ENCODE measurements at places on chromosomes 12 and 14.

DNA sequence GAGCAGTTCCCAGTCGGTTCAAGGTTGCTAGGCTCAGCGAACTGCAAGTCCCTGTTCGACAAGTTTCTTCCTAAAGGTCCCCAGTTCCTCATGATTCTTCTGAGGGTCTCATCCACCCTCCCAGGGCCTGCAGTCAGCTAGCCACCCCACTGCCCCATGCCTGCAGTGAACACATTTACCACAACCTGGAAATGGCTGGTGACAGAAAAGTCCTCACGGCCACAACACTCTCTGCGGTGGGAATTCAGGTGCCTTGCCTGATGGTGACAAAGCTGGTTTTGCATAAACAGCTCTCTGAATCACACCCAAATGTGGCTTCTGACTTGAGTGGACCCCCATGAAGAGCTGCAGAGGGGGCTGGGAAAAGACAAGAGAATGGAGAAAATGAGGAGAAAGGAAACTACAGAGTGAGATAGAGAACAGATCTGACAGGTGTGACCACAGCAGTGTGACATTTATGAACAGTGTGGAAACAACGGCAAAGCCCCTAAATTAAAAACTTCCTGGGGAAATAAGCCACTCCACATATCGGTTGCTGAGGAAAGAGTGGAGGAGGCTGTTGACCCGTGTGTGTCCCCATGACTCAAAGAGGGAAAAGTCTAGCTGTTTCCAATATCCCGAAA, 1.3 kb upstream of the CD27 start:
- DNase-seq, result no peak

DNA sequence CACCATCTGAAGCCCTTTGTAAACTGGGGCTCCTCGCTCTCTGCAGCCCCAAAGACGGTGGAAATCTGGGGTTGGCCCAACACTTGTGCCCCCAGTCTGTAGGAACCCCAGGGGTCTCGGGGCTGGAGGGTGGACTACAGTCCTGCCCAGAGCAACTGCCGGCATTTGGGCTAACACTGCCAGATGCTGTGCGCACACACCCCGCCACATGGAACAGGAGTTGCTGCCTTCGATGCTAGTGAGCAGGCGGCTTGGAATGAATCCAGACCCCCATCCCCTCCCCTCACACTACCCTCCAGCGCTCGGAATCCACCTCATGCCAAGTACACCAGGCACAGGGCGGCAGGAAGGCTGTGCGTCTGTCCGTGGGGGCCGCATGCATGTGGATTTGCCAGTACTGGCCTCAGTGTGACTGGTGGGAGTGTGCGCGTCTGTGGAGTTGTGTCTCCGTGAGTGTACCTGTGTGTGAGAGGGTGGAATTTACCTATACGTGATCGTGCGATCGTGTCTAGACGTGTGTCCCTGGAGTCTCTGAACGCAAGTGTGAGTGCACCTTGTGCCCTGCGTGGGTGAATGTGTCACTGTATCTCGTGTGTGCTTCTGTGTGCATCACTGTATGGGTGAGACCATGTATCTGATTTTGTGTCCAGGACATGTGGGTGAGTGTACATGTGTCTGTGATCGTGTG, 5.1 kb downstream of the LHX5 start:
- no peak for DNase-seq

GRCh38 chr12:64669270-64669842, 59.1 kb downstream of the RASSF3 start:
- DNase-seq, result no peak

DNA sequence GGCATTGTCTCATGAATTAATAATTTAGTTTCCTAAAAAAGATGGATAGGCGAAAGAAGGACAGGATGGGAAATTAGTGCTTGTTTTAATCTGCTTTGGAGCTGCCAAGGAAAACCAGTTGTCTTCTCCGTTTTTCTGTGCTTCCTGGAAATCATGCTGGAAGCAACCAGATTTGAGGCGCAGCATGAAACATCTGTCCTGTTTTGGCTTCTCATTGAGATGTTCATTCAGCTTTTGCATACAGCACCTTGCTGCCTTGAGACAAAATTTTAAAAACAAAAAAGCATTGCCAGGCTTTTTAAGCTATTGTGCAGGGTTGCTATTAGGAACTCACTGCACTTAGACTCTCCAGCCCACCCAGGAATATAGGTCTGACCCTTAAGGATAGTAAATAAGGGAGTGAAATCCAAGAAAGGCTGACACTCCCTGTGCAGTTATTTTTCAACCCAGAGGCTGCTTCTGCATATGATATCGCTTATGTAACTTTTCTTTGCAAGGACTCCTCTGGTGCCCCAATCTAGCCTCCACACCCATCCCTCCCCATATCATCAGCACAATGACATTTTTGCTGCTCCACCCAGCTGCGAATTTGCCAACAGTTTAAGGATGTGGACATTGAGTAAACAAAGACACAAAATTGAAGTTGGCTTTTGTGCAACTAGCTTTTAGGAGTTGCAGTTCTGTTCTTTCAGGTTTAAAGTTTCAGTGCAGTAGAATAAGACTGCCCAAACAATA, 46.9 kb upstream of the MDM1 start:
- DNase-seq, result no peak

- no peak for DNase-seq
Observed at GRCh38 chr12:87365423-87365822, 663.8 kb downstream of the C12orf50 start.

GRCh38 chr14:54189748-54190354, 207.0 kb upstream of the CDKN3 start:
- DNase-seq, result no peak

Data from NCI-H1436 (cell line).